ENCODE measurements at places on chromosomes 6 and 20.

DNA sequence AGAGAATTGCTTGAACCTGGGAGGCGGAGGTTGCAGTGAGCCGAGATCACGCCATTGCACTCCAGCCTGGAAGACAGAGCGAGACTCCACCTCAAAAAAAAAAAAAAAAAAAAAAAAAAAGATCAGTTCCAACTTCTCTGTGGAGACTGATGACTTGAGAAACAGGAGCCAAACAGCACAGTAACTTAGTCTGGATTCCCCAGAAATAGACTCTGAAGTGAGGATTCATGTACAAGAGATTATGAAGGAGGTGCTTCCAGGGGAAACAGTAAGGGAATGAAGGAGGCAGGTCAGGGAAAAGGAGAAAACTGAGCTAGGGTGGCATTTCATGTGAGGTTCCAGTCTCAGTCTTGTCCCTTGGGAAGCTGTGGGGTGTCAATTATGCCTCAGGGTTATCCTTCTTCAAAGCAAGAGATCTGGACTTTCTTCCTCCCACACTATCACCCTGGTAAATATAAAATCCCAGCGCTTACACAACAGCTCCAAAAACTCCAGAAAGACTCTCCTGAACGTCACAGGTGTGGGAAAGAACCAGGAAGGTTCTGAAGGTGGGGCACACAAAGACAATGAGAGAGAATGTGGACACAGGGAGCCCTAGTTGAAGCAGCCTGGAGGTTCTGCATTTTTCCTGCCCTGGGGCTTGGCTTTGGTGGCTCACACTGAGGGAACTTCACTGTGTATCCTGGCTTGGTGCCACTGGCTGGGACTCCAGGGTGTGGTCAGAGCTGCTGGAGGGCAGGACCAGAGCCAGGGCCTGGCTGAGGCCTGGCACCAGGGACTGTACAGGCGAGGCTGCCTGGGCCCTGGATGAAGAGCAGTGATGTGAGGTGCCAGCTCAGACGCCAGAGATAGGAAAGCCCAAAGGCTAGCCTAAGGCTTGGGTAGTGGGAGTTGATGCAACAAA is 46.8 kb downstream of the PCNA start:
- no peak for DNase-seq

- no peak for DNase-seq
These were observed 18.1 kb downstream of the STXBP5 start for GRCh38 chr6:147222160-147222838.

- no peak for DNase-seq
These were observed 78.1 kb upstream of the FLRT3 start for GRCh38 chr20:14415467-14415866.

GRCh38 chr20:59925899-59926298 is 7.5 kb downstream of the SYCP2 start:
- DNase-seq, result no peak

GRCh38 chr6:35973670-35974222 is 50.7 kb downstream of the SLC26A8 start:
- no peak for DNase-seq

DNA sequence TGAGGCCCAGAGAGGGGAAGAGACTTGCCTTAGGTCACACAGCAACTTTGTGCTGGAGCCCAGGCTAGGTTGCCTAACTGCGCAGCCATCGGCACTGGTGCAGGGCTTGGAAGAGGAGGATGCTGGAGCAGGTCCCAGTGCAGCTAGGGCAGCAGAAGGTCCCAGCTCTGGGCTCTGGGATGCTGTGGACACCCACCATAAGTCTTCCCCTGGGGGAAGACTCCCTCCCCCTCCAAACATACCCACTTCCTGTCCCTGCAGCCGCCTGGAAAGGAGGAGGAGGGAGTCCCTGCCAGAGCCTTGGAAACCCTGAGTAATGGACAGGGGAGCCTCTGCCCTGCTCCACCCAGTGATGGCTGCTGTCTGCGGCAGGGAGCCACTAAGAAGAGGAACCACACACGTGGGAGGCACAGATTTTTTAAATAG is 93.6 kb downstream of the NCR2 start:
- DNase-seq, result no peak

DNA sequence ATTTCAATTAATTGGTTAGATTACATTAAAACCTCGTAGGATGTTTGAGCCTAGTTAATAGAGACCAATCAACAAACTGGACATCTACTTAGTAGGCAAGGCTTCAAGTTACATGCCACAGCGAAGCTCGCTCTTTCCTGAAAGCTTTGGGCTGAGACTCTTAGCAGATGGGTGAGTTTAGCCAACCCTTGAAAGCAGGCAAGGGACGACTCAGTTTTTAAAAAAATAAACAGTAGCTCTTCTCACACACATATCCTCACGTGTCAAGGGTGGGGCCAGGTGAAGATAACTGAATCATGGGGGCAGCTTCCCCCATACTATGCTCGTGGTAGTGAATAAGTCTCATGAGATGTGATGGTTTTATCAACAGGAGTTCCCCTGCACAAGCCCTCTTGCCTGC is 775 bp downstream of the MTFR2 start:
- no peak for DNase-seq

Data from activated T-helper 1 cell treated with Interleukin-2 at 50 U/mL for 16 hours (primary cell).